ENCODE measurements at places on chromosomes 12 and 14. TPM values are rescaled to one million over a fixed set of nuclear protein-coding genes. Genes with fewer than 3 reads are reported as not detected.

DNA sequence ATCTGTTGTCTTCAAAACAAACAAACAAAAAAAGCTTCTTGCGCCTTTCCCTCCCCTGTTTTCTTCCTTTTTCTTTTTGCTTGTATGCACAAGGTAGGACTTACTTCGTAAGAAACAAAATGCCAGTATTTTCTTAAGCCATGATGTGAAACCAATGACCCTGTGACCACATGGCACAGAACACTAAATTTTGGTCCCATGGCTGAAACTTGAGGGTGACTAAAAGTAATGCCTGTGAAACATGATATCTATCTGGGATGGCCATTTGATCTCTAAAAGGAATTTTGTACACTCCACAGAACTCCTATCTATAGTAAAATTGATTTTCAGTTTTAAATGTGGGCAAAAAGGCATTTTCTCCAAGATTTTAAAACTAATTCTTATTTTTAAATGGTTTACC lies 63.6 kb downstream of the PAPOLA start:
- DNase-seq, result no peak

- DNase-seq, result no peak
Measured at GRCh38 chr12:51372021-51372420, 19.2 kb downstream of the GALNT6 start.

- no peak for DNase-seq
Measured at GRCh38 chr12:5088586-5089264, 45.0 kb downstream of the KCNA5 start.

The HELB gene
- polyA plus RNA-seq, result 5.0 TPM

The SLC6A12 gene
- polyA plus RNA-seq, result 16.7 TPM

The ST8SIA1 gene
- polyA plus RNA-seq, result 8.5 TPM

- DNase-seq, result no peak
Measured at GRCh38 chr14:51157012-51157411, 62.1 kb upstream of the TRIM9 start.

DNA sequence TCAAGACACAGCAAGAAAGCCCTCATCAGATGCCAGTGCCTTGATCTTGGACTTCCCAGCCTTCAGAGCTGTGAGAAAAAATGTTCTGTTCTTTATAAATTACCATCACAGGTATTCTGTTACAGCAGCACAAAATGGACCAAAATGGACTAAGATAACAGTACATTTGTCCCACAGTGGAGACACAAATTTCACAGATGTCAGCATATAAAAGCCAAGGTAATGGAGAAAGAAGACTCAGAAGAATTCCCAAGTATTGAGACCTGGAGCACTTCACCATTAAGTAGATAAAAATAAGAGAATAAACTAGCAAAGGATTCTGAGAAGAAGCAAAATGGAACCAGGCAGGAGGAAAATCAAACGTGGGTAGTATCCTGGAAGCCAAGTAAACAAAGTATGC lies 131.0 kb downstream of the NOVA1 start:
- DNase-seq, result no peak

GRCh38 chr12:85283560-85283959 lies 3.5 kb downstream of the ALX1 start:
- no peak for DNase-seq

DNA sequence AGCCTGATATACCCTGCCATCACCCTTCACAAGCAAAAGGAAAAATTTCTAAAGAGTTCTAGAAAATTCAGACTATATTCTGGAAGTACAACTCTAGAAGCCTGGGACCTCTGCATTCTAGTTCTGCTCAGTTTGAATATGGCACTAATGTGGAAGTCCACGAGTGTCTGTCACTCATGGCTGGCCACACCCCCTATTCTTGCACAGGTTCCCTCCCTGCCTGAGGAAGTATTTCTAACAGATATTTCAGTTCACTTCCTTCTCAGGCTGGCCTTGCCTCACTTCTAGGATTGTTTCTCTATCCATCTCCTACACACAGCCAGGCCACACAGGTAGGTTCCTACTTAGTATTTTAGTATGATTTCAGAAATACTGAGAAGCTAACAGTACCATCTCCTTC lies 67.4 kb downstream of the PHLDA1 start:
- DNase-seq, result no peak

The LRP1-AS gene
- polyA plus RNA-seq, result not detected

The KRT73 gene
- polyA plus RNA-seq, result not detected

GRCh38 chr12:125092872-125093680 lies 27.8 kb downstream of the AACS start:
- DNase-seq, result no peak

GRCh38 chr12:121300083-121300819 lies 3.7 kb upstream of the CAMKK2 start:
- no peak for DNase-seq

The OR6J1 gene
- polyA plus RNA-seq, result 0.32 TPM

- no peak for DNase-seq
Measured at GRCh38 chr12:89833337-89834252, 125.0 kb upstream of the ATP2B1 start.

The HHIPL1 gene
- polyA plus RNA-seq, result 0.98 TPM

DNA sequence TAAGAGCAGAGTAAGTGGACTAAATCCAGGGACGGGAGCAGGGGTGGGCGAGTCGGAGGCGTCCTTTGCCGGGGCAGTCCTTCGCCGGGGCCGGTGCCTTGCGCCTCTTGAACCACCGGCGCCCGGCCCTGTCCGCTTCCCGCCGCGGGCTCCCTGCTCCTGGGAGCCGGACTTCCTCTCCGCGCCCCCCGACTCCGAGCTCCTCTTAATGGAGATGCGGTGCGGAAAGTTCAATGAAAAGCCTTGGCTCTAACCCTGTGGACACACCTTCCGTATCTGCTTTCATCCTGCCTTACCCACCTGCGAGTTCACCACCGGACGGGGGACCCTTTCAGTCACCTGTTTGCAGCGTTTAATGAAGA lies 412 bp downstream of the FGFR1OP2 start:
- DNase-seq, result no peak

DNA sequence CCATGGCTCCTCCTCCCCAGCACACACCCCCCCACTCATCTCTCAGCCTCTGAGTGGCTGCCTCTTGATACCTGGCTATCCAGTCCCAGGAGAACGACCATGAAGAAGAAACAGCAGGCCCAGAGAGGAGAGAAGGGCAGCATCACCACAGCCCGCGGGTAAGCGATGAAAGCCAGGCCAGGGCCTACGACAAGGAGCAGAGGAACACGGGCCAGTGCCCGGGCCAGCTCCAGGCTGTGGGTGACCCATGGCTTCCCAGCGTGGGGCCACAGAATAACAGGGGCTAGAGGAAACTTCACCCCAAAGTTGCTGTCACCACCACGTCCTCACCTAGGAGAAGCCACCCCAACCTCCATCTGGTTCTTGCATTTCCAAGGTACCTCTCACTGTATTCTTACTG lies 10.4 kb upstream of the SLC6A12 start:
- DNase-seq, result no peak

The BCL2L14 gene
- polyA plus RNA-seq, result 0.67 TPM

DNA sequence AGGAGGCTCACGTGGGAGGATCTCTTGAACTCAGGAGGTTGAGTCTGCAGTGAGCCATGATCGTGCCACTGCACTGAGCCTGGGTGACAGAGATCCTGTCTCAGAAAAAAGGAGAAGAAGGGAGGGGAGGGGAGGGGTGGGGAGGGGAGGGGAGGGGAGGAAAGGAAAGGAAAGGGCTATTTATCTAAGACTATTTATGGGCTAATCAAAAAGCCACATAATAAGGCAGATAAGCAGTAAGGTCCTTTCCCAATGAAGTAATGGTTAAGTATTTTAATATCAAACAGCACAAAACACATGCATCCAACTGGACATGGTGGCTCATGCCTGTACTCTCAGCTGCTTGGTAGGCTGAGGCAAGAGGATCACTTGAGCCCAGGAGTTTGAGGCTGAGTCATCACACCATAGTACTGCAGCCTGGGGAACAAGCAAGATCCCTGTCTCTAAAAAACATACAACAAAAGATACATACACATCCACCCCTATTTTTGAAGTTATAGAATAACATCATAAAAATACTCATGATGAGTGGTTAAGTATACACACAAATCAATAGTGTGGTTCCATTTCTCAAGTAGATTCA lies 9.7 kb downstream of the PAWR start:
- DNase-seq, result no peak

Measured in left kidney (tissue), 8 donors.